DMS 273 treated with DMSO at 0.1 percent for 48 hours (cell line): ENCODE measurements at places on chromosomes 12 and 14.

DNA sequence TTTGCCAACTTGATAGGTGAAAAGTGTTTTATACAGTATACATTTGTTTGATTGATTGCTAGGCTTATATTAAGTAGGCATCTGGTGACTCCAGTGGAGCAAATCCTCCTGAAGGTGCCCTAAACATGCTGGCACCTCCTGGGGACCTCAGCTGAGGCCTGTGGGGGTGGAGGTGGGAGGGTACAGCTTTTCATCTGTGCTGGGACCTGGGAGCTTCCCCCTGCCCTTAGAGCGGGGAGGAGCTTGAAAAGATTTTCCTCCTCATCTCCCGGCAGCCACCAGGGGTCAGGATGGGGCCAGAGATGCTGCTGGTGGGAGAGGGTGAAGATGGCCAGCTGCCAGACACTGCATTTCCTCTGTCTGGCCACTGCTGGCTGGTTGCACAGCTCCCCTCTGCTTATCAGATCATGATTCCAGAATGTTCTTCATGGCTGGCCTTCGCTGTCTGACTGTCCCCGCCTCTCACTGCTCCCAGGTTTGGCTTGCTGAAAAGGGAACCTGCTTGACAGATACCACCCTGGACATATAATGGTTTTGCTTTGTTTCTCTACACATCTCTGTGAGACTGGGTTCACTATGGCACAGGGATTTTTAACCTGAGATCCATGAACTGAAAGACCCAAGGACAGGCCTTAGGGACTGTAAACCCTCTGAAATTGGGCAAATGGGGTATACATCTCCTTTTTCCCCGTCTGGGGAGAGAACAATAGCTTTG is 10.5 kb upstream of the JPH4 start:
- DNase-seq = peak; percentile 69

- DNase-seq = no peak
Observed at GRCh38 chr12:96452261-96452922, 37.0 kb upstream of the CFAP54 start.

GRCh38 chr12:54159589-54159988 is 29.2 kb downstream of the SMUG1 start:
- no peak for DNase-seq

GRCh38 chr12:71008616-71009015 is 88.1 kb upstream of the PTPRR start:
- no peak for DNase-seq

GRCh38 chr12:124379379-124379937 is 84.6 kb downstream of the RFLNA start:
- no peak for DNase-seq

GRCh38 chr14:64704743-64705380 is 638 bp downstream of the PLEKHG3 start:
- no peak for DNase-seq

DNA sequence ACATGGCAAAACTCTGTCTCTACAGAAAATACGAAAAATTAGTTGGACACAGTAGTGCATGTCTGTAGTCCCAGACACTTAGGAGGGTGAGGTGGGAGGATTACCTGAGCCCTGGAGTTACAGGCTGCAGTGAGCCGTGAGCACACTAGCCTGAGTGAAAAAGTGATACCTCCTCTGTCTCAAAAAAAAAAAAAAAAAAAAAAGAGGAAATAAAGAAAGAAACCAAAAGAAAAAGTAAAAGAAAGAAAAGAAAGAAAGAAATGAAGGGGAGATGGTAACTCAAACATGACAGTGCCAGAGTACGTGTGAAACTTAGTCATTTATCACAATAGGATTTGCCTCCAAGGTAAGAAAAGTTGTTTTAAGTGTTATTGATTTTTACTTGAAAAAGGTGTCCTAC is 407.0 kb upstream of the MGAT4C start:
- no peak for DNase-seq

- DNase-seq = no peak
Observed at GRCh38 chr14:50616275-50616674, 51.8 kb downstream of the SAV1 start.

DNA sequence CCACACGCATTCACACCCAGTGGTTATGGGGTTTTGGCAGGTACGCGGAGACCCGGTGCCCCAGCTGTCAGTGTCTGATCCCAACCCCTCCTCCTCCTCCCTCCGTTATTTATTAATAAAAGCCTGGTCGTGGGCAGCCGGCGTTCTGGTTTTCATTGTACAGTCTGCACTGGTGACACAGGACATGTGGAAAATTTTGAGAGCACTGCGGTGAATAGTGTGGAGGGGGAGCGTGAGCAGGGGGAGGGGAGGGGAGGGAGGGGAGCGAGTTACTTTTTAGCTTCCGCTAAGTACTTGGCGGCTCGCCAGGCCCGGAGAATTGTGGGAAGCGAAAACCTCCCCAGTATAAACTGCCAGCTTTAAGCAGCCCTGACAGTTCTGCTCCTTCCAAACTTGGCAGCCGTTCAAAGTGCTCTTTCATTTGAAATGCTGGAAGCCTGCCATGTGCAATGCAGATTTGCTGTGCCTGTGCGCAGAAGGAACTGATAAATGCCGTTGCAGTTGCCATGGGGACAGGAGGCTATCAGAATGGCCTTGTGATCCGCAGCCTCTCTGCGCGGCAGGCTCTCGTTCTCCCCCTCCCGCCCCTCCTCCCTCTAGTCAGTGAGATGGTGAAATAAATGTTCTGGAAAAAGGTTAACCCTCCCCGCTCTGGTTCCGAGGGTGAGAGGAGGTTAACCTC is 11.7 kb upstream of the IRF2BPL start:
- DNase-seq = peak; percentile 99

DNA sequence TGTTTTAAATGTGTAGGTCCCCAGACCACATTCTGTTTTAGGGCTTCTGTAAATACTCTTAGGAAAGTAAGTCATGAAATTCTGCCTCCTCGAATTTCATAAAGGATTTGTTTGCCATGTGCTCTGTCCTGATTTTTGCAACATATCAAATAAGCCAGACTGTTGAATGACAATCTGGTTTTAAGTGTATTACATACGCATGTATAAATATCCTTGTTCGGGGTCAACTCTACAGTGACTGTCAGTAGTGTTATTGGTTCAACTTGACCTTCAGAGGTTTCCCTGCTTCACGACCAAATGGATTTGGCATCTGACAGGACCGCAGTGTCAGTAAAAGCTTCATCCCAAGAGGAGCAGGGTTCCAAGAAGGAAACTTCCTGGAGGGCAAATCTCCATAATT is 52.7 kb downstream of the PPM1A start:
- no peak for DNase-seq

GRCh38 chr14:88079624-88080023 is 74.7 kb downstream of the GPR65 start:
- DNase-seq = no peak

DNA sequence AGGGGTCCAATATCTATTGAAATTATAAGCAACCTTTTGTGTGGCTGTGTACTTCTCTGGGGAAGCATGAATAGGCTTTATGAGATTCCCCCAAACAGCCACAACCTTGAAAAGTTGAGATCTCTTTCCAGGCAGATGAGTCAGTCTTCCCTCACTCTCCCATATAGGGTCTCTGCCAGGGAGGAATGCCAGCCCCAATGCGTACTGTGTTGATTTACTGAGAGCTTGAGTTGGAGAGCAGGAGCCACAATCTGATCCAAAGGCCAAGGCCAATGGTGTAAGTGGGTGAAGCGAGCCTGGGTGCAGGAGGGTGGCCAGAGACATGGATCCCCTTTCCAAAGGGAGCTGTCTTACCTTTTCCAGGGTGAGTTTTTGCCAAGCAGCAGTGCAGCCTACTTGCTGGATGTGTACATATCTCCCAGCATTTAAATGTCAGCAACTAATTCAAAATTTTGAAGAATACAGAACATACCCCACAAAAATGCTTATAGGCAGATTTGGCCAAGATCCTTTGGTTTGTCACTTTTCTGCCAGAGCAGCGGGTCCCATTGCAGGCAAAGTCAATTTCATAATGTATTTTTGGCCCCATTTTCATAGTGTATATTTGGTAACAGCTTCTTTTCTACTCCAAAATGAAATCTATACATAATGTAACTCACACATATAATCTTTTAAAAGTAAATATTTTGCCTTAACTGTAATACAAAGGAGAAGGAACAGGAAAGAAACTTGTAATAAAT is 88.2 kb downstream of the TBC1D30 start:
- no peak for DNase-seq

DNA sequence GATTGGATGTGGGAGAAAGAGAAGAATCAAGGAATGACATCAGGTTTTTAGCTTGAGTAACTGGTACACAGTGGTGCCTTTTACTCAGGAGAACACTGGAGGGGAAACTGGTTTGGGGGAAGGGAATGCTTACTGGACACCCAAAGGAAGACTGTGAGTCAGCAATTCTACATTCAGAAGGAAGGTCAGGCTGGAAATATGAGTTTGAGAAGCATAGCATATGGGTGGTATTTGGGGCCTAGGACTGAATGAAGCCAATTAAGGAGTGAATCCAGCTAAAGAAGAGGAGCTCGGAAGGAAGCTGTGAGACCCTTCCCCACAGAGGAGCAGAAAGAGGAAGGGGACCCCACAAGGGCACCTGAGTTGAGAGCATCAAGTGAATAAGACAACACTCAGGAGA is 35.4 kb downstream of the DMAC2L start:
- no peak for DNase-seq

DNA sequence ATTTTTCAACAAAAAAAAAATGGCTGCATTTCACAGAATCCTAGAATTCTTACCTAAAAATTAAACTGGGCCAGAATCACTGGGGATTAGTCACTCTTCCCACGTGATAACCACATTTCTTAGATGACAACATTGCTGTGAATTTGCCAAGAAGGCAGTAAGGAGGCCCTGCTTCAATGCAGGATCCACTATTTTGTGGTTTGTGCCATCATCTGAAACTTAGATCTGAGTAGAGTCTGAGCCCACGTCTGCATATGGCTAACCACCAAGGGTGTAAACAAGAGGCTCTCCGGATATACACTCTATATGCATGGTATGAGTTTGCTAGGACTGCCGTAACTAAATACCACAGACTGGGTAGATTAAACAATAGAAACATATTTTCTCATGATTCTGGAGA is 24.4 kb upstream of the TBX5 start:
- no peak for DNase-seq

DNA sequence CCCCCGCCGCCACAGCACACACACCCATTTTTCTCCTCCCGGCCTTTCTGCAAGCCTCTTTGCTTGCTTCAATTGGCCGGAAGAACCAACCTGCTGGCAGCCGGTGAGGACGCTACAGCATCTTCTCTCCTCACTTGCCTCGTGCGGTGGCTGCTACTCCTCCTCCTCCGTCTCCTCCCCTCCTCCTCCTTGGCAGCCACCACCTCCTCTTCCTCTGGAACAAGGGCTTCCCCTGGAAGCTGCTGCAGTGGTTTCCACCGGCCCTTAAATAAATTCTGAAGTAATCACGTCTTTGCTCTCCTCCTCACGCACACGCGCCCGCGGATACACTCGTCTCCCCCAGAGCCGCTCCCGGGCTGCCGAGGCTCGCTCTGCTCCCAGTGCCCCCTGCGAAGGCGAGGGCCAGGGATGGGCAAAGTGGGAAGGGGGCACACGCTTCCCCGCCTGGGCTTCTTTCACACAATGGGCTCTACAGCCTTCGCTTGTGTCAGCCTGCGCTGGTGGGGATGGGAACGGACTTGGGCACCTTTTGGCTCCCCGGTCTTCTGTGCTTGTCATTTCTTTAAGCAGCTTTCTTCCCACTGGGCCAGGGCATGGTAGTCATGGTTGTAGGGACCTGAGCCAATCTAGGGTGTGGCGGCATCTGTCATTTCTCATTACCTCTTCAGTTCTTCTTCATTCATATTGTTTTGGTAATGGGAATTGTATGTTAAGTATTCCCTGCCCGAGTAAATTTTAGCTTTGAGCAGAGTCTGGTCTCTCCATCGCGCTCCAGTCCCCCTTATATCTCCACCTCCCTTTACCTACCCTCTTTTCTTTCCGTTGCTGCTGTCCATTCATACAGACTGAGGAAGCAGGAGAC is at the start of gene PPFIA2:
Gene PPFIA2, minus strand, starts transcription at position 161 of the 862 bp plus-strand sequence.
- peak; percentile 2 for DNase-seq

DNA sequence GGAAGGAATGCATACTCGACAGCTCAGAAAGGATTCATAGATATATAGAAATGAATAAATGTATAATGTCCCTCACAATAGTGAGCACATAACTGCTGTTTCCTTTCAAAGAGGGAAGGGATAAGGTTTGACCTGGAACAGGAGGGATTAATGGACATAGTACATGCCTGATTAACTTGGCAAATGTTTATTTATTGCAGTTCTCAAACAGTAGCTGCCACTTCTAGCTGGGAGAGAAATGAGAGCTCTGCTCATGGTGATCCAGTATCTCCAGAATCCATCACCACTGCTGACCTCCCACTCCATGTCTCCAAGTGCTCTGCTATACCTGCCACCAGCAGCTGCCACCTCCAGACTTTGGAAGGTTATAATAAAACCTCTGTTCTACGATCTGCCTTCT is 108.1 kb downstream of the LRIG3 start:
- no peak for DNase-seq

DNA sequence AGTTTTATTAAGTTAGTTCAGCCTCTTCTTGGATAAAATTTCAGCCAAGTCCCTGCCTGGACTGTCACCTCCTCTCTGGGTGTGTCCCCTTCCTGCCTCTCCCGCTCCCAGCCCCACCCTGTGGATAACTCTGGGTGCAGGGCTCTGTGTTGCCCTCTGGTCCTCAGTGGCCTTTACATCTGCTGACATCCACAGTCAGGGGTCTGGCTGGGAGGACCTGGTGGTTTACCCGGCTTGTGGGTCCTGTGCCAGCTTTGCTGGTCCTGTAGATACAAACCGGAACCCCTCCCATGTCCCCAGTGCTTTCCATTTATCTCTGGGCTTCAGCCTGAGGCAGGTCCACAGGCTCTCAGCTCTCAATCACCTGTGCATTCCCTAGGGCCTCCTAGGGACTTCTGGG is 28.9 kb upstream of the PLEKHG3 start:
- no peak for DNase-seq

DNA sequence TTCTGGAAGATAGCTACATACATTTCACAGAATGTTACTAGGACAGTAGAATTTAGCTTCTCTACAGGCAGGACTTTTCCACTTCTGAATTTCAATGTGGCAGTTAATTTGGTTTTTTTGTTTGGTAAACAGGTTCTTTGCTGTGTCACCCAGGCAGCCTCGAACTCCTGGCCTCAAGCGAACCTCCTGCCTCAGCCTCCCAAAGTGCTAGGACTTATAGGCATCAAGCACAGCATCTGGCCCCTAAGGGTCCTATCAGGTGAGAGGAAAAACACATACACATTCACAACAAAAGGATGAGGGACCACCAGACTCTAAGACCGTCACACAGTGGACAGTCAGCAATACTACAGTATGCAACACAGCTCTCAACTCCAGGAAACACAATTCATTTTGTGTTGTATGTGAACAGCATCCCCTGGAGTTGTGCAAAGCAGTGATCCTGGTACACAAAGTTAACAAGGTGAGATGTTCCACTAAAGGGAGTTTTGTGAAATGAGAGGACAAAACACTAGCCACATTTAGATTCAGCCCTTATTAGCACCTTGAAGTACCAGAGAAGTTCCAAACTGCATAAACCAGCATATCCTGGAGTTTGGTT is 6.9 kb downstream of the ATP2B1 start:
- no peak for DNase-seq

- DNase-seq = no peak
Observed at GRCh38 chr12:1845427-1845826, 25.1 kb downstream of the LRTM2 start.

- DNase-seq = peak; percentile 31
Observed at GRCh38 chr12:82099216-82099615, 259.0 kb downstream of the CCDC59 start.

GRCh38 chr12:57657744-57658143 is 24.7 kb upstream of the B4GALNT1 start:
- DNase-seq = no peak
